ENCODE measurements at places on chromosomes 3 and 15. TPM values are rescaled to one million over a fixed set of nuclear protein-coding genes. Genes with fewer than 3 reads are reported as not detected.

The CD86 gene
- 2.2 TPM for polyA plus RNA-seq

The PLCB2 gene
- 7.8 TPM for polyA plus RNA-seq

The PLA2G4E gene
- polyA plus RNA-seq = not detected

The GOLIM4 gene
- 90.6 TPM for polyA plus RNA-seq

The ANKRD34C gene
- not detected for polyA plus RNA-seq

The LRRC49 gene
- polyA plus RNA-seq = 16.4 TPM

The INKA1 gene
- polyA plus RNA-seq = 12.4 TPM

The A4GNT gene
- polyA plus RNA-seq = 0.12 TPM

The CSPG5 gene
- polyA plus RNA-seq = 0.93 TPM

The TMC3 gene
- 0.21 TPM for polyA plus RNA-seq

The TFDP2 gene
- polyA plus RNA-seq = 94.8 TPM

The SERPINI2 gene
- polyA plus RNA-seq = 1.0 TPM

The KNG1 gene
- polyA plus RNA-seq = 169 TPM

The ABCC5 gene
- 45.2 TPM for polyA plus RNA-seq

The NRG4 gene
- polyA plus RNA-seq = 6.6 TPM

All from left renal pelvis (tissue), 4 donors.